ENCODE measurements at places on chromosomes 7 and 10. TPM values are rescaled to one million over a fixed set of nuclear protein-coding genes. Genes with fewer than 3 reads are reported as not detected.

DNA sequence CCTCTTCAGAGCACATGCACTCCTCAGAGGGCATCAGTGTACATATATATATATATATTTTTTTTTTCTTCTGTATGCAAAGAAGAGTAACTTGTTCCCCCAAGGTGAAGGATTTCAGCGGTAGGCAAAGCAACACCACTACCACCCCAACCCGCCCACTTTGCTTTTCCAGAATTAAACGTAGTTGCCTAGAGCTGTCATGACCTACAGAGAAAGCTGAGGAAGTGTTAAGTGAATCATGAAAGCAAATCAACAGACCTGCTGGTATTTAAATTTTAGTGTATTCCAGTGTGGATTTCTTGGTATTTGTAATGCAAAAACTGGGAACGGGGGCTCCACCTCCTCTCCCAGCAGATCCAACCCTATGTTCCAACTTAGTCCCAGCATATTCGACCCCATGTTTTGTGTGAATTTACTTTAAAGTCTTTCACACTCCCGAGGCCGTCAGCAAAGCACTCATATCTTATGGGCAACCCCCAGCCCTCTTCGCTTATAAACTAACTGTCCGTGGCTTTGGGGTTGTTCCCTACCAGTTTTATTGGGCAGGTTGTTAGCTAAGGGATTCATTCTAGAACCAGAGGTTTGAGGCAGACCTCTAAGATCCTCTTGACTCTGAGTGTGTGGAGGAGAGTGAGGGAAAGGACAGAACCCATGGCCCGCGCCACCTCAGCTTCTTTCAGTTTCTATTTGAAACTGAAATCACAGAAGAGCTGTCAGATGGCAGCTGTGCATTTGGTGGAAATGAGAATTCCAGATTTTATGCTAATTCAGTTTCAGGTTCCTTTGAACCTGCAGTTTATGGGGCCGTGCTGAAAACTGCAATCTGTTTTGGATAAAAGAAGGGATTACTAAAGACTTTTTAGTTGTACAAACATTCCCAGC lies 450.2 kb upstream of the GALNT17 start:
- no peak for DNase-seq

DNA sequence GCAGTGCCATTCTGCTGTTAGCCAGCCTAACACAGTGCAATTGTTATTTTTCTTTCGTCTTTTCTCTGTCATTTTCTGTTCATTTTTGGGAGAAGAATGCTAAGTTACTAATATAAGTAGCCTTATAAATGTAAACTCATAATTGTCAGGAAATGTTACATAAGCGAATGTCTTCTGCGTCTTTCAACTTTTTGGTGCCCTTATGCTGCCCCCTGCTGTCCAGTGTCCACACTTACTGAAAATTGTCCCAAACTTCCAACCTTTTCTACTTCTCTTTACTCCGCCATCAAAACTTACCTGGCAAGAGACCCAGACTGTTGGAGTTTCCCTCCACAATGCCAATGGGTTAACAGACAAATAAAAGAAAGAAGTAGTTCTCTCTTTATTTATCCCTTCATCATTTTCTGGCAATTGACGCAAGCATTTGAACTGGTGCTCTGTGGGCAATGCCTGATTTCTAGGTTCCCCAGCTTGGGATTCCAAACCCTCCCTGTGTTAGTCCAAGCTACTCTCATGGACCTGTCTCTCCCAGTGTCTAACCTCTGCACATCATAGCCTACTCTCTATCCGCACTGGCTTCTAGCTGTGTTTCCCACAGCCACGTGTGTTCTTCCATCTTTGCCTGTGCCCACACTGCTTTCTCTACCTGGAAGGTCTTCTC lies 21.0 kb upstream of the EPC1 start:
- DNase-seq = peak; percentile 51

GRCh38 chr7:15527648-15528047 lies 34.2 kb downstream of the AGMO start:
- DNase-seq = no peak

- DNase-seq = no peak
Observed at GRCh38 chr10:63633677-63634487, 112.7 kb downstream of the REEP3 start.

DNA sequence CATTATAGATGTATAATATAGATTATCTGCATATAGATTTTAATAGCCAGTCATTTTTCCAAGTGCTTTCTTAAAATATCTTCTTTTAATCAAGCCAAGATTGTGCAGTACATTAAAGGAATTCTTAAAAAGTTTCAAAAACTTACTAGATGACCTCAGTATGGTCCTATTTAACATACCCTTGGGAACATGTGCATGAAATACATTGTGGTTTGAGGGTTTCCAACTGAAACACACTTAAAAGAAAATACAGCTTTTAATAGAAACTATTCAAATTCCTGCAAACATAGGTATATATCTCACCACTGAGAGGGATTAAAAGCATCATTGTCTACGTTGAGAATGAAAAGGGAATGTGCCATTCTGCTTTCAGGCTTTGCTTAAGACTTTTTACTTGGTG lies 364.9 kb downstream of the SUGCT start:
- DNase-seq = no peak

DNA sequence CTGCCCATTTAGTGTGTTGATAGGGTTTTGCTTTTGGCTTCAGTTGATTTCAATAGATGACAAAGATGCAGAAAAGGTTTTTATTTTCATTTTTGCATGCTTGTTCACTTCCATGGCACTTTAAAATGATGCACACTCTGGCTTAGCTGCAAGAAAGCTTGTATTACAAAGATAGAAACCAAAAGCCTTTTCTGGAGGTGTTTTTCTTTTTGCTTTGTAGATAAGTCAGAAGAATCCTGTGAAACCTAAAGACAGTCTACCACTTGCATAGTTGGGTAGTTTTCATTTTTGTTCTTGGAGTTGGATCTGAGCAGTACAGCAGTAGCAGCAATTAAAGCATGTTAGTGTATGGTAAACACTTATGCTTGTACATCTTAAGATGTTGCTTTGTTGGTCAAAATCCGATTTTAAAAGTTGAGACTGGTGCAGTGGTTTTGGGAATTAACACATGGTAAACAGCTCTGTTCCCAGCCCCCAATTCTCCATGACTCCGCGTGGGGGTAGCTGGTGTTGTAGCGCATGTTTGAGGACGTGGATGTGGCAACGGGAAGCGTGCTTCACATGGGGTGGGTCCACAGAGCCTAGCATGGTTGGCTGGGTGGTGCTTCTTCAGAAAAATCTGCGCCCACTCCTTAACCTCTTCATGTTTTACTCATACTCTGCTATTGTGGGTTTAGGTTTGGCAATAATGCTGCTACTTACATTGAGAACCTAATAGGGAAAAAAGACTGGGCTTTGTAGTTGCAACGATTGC lies 19.8 kb downstream of the CCNY start:
- DNase-seq = no peak

- no peak for DNase-seq
Observed at GRCh38 chr10:4635388-4635787, 190.6 kb upstream of the AKR1E2 start.

- peak; percentile 91 for DNase-seq
Observed at GRCh38 chr7:65981965-65982792, at the start of gene GUSB. Gene GUSB, minus strand, starts transcription at chr7:65982213. Its CDS starts 30 bp downstream, at chr7:65982183.

- DNase-seq = no peak
Observed at GRCh38 chr10:35041502-35041879, 48.6 kb downstream of the CUL2 start.

GRCh38 chr7:124387056-124387455 lies 354.2 kb upstream of the TMEM229A start:
- DNase-seq = no peak

DNA sequence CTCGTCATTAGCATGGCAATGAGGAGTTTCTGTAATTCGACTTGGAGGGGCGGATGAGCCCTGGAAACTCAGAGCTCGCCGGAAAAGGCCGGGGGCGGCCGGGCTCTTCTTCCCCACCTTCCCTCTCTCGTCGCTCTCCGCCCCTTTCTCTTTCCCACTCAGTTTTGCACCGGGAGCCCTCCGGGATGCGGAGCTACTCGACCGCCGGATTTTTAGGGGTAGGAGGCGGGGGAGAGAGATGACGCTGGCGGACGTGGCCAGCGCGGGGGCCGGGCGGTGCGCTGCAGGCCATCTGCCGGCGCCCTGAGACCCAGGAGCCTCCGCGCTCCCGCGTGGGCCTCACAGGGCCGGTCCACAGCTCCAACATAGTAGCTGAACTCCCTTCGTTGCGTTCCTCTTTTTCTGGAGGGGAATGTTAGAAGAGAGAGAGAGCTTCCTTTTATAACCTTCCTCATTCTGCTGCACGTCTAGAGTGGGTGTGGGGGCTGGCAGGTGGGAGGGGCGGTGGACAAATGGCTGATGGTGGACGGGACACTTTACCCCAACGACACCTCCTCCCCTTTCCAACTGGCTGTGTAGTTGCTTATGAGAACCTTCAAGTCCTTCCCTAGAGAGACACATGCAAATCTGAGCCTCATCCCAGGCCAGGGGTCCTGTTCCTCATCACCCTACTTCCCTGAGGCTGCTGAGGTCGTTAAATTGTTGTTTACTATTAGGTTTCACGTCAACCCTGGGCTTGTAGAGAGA lies 1.1 kb upstream of the HOXA1 start:
- no peak for DNase-seq

DNA sequence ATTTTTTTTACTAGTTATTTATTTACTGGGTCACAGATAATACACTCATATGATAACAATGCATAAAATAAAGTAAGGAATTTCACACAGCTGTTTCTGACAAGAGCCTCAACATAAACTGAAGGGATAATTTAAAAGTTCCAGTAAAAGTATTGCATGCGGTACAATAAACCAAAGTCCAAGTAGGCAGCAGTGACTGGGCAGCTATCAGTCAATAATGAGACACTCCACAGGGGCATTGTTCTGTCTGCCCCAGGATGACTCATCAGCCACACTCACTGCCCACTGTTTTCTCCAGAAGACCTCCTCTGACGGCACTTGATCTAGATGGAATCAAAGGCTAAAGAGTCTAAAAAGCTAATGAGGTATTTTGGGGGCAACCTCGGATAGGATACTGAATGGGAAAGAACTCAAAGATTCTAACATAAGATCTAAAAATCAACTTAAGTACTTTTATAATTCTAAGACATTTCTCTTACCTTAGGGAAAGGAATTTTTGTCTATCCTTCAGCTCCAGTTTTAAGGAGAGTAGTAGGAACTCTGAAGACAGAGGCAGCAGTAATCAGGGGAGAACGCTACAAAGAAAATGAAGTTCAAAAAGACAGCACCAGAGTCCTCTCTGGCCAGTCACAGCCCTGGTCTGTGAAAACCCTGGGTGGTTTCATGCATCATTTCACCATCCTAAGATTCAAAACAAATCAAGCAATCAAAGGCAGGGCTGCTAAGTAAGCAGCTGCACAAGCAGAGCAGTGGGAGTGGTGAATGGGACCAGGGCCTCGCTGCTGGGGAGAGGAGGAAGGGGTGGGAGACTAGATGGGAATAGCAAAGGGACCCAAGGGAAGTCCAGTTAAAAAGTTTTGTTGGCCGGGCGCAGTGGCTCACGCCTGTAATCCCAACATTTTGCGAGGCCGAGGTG lies 175.1 kb downstream of the AVL9 start:
- DNase-seq = peak; percentile 91

- DNase-seq = no peak
Observed at GRCh38 chr7:80611779-80612178, 26.7 kb upstream of the CD36 start.

GRCh38 chr10:2964632-2965296 lies 102.6 kb upstream of the PFKP start:
- no peak for DNase-seq

DNA sequence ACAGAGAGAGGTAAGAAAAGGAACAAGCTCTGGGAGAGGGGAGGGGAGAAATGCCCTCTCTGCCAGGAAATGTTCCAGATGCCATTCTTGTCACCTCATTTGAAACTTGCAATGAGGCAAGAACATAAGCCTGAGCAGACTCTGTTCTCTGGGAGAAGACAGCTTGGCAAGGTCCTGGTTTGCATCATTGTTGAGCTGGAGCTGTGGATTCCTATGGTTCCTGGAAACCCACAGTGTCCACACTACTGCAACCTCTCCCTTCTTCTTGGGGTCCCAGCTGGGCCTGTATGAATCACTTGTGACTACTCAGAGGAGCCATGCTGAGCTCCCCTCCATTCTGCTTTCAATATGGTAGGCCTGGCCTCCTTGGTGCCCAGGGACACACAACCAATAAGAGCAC lies 60.8 kb upstream of the HECTD2 start:
- DNase-seq = no peak

- no peak for DNase-seq
Observed at GRCh38 chr7:116683786-116684185, 11.8 kb downstream of the MET start.

- DNase-seq = peak; percentile 37
Observed at GRCh38 chr7:1672851-1673486, 2.9 kb downstream of the ELFN1 start.

GRCh38 chr10:51821045-51821444 lies 121.7 kb upstream of the CSTF2T start:
- DNase-seq = no peak

DNA sequence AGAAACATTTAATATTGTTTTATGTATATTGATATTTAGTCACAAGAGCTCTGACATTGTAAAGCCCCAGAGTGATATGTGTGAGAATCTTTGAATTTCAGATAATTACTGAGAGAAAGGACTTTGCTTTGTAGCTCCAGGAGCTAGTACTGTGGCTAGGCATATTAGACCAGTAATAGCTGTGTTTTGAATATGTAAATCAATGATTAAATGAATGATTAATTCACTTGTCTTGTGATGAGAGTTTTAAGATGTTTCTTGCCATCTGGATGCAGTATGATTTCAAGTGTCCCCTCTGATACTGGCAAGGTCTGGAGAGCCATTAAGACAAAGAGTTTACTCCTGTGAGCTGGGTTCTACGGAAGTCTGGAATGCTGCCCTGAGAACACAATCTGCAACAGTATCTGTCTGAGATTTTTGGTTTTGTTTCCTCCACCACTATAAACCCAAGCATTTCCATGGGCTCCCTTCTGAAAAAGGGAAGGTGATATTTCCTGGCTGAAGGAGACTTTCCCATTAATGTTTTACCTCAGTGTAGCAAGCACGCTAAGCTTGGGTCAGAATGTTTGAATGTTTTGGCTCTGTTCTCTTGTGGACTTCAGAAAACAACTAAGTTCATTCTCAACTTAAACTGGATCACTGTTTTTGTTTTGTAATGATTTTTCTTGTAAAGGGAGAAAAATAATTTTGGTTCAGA lies 61.3 kb upstream of the BICC1 start:
- DNase-seq = no peak

- DNase-seq = no peak
Observed at GRCh38 chr10:58851606-58852005, 324.8 kb upstream of the PHYHIPL start.

- DNase-seq = no peak
Observed at GRCh38 chr7:124412531-124412930, 353.1 kb downstream of the GPR37 start.

TPK1 gene
- 1.5 TPM for total RNA-seq

MASTL gene
- total RNA-seq = 43.5 TPM

AKR1E2 gene
- total RNA-seq = 24.5 TPM

CNPY1 gene
- not detected for total RNA-seq

MINDY4 gene
- 0.85 TPM for total RNA-seq

RAPGEF5 gene
- 0.97 TPM for total RNA-seq

LIPJ gene
- not detected for total RNA-seq

TFEC gene
- total RNA-seq = not detected

CPEB3 gene
- total RNA-seq = 0.82 TPM
